Activated CD4-positive, alpha-beta T cell treated with anti-CD3 and anti-CD28 coated beads, Interleukin-2, amount 50 U/mL, for 48 hours (primary cell): ENCODE measurements at places on chromosomes 7 and 10.

GRCh38 chr7:81751619-81752317 lies 18.1 kb downstream of the HGF start:
- DNase-seq: no peak

GRCh38 chr10:132692311-132692710 lies 93.6 kb downstream of the NKX6-2 start:
- DNase-seq: no peak

DNA sequence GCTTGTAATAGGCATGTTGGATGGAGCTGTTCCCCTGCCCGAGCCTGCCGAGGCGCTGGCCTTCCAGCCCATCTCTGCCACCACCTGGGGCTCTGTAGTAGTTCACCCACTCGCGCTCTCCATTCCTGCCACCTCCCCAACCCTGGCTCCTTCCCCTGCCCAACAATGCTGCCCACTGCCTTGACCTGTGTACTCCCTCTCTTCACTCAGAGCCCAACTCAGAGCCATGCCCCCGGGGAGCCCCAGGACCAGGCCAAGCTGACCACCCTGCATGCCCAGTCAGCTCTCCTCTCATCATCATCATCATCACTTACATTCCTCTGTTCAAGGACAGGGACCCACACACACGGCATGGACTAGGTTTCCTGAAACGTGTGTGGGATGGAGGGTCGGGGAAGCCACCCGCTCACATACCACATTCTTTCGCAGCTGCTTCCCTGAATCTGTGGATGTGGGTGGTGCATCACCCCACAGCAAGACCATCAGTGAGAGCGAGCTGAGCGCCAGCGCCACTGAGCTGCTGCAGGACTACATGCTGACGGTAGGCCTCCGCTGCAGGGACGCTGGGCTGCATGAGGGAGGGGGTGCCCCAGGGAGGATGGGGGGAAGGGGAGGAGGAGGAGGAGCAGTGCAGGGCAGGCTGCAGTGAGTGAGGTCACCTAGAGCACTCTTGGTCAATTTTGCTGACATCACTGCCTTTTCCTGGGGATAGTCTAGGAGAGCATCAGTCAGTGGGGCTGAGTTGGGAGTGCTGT lies 15.6 kb downstream of the NACAD start:
- no peak for DNase-seq

DNA sequence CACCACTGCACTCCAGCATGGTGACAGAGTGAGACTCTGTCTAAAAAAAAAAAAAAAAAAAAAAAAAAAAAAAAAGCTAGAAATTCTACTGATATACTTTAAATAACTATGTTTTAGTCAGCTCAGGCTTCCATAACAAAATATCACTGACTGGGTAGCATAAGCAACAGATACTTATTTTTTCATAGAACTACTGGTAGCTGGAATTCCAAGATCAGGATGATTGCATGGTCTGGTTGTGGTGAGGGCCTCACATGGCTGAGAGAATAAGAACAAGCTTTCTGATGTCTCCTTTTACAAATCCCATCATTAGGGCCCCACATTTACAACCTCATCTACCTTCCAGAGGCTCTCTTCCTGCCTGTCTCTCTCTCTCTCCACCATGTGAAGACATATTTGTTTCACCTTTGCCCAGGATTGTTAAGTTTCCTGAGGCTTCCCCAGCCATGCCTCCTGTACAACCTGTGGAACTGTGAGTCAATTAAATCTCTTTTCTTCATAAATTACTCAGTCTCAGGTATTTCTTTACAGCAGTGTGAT lies 126.7 kb upstream of the SEMA3C start:
- no peak for DNase-seq

GRCh38 chr10:12628964-12629766 lies 279.8 kb downstream of the CAMK1D start:
- no peak for DNase-seq

DNA sequence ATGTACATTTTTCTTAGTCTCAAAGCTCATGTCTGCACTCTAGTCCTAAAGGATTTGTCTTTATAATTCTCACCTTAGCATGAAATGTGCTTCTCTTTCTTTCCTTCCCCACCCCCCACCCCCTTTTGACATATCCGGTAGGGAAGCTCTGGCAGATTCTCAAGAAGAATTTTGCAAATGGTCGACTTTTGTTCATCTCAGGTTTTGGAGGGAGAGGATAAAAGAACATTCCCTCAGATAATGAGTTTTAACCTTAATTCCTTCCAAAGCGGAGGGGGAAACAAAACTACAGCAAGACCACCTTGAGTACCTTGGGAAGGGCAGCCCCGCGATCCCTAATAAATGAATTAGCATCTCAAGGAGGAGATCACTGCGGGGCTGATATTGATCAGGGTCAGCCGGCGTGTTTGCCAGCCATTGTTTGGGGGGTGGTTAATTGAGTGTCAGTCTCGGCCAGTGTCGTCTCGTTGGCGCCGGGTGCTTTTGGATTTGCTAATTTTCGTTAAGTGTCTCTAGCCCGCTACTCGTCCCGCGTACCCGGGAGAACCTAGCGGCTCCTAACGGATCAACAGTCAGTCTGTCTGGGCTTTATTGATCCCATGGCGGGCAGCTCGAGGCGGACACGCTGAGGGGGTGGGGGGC lies 874 bp upstream of the BAMBI start:
- peak; percentile 21 for DNase-seq

DNA sequence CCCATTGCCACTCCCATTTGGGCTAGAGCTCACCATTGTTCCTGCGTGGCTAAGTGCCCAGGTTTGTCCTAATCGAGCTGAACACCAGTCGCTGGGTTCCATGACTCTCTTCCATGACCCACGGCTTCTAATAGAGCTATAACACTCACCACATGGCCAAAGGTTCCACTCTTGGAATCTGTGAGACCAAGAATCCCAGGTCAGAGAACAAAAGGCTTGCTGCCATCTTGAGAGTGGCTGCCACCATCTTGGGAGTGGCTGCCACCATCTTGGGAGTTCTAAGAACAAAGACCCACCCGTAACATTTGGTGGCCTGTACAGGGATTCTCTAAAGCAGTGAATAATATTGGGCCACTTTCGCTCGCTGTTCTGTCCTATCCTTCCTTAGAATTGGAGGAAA lies 37.0 kb downstream of the AKR1B15 start:
- no peak for DNase-seq

DNA sequence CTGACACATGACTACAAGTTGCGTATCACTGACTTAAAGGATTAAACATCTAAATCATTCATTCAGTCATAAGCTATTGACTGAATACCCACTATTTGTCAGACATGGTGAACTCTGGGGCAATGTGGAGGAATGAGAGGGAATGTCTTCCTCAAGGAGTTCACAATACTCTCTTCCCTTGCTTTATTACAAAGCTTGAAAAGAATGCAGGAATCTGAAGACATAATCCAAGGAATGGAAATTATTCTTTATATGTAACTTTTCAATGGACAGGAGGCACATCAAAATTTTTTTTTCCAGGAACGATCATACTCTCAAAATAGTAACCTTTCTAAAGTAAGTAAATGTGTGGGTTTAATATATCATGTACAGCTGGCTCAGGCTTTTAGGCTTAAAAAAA lies 111.9 kb downstream of the ATXN7L1 start:
- no peak for DNase-seq

GRCh38 chr7:139691253-139691781 lies 86.5 kb downstream of the HIPK2 start:
- DNase-seq: no peak

DNA sequence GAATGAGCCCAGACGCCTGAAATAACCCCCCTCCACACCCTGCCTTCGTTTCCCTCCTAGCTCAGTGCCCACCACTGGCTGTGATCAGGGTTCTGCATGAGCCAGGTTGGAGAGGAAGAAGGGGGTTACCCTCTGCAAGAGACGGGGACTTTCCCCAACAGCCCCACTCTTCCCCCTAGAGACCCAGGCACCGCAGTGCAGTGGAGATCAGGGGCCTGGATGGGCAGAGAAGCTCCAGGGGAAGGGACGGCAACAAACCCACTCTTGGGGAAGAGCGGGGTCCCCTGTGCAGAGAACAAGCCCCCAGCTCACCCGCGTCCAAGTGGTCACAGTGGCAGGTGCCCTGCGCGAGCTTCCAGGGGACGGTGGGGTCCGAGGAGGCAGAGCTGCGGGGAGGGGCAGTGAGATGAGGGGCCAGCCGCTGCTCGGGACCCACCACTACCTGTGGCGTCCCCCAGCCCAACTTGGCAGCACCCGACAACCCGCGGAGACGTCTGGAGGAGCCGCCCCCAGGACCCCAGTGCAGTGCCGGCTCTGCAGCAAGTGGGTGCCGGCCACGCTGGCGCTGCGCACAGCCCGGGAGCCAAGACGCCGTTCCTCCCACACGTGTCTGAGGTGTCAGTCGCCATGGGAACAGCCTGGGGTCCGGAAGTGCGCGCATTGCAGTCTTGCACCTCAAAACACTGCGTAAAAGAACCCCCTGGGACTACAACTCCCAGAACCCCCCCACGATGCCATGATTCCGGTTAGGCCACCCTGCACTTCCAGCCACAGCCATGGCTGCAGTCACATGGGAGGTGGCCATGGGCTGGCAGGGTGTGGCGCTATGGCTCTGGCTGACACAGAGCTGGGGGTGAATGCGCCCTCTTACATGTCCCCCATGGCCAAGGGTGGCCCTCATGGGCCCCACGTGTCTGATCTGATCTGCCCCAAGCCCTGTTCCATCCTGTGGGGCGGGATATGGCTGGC lies 45.8 kb upstream of the WIPI2 start:
- peak; percentile 51 for DNase-seq

DNA sequence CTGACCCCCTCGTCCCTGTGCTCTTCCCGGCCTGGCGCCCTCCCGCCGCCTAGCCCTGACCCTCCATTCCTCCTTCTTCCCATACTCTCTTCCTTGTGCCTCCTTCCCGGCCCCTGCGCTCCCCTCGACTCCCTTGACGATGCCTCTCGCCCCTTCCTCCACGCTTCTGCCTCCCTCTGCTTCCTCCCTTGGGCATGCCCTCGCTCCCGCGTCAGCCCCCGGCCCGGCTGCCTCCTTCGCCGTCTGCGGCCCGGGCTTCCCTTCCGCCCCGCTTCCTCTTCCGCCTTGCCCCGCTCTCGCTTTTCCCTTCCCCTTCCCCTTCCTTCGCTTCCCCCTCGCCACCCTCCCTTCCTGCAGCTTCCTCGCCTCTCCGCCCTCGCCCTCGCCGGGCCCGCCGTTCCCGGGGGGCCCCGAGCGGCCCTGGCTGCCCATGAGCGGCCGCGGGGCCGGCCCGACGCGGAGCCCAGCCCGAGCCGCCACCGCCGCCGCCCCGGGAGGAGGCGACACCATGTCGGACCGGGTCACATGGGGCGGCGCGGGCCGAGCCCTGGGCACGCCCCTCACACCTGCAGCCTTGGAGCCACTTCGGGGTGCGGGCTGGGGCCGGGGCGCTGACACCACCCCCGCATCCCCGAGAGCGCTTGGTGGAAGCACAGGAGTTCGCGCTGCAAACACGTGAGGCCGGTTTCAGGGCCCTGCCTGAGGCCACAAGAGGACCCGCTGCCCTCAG lies at the start of gene FBXW4:
Gene FBXW4 (minus strand): TSS at position 497 of the 730 bp plus-strand sequence. CDS start 65 bp downstream, at position 432.
- DNase-seq: peak; percentile 75

DNA sequence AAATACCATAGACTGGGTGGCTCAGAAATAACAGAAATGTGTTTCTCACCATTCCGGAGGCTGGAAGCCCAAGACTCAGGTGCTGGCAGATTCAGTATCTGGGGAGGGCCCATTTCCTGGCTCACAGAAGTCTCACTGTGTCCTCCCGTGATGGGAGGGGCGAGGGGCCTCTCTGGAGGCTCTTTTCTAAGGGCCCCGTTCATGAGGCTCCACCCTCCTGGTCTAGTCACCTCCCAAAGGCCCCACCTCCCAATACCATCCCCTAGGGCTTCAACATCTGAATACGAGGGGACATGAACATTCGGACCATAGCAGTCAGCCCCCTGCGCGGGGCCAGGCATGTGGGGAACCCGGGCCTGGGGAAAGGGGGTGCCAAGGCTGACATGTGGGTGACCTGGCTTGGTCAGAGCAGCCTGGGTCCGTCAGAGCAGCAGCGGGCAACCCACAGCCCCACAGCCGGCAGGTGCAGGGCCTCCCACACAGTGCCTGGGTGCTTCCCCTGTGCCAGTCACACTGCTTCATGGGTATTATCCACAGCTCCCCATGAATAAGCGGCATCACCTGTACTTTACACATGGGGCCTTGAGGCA lies 13.3 kb upstream of the CNPY1 start:
- no peak for DNase-seq

DNA sequence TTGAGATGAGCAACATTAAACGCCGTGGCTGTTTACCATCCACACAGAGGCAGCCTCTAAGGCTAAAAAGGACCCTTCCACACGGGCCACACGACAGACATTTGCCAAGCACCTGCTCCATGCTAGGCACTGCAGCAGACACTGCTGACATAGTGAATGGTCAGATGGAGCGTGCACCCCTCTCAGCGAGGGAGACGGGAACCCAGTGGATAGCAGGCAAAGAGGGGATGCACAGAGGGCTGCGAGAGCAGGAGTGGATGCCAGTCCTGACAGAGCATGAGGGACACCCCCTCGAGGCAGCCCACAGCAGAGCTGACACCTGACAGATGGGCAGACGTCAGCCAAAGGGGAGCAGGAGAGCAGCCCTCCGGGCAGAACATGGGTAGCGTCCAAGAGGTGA lies 5.6 kb upstream of the STK32C start:
- DNase-seq: no peak

- no peak for DNase-seq
Observed at GRCh38 chr10:78830062-78830975, 238.4 kb upstream of the ZMIZ1 start.

- DNase-seq: no peak
Observed at GRCh38 chr7:70498232-70498992, 633.5 kb upstream of the GALNT17 start.

- DNase-seq: no peak
Observed at GRCh38 chr10:70233939-70234300, 691 bp upstream of the PPA1 start.

GRCh38 chr10:88253128-88253527 lies 330.0 kb downstream of the RNLS start:
- no peak for DNase-seq

GRCh38 chr10:110360857-110361474 lies 56.2 kb upstream of the SMNDC1 start:
- DNase-seq: no peak

- no peak for DNase-seq
Observed at GRCh38 chr7:31105256-31105950, 53.3 kb downstream of the ADCYAP1R1 start.

GRCh38 chr10:116905845-116906210 lies 56.5 kb downstream of the ENO4 start:
- DNase-seq: no peak
